ENCODE measurements at places on chromosomes 3 and 15.

DNA sequence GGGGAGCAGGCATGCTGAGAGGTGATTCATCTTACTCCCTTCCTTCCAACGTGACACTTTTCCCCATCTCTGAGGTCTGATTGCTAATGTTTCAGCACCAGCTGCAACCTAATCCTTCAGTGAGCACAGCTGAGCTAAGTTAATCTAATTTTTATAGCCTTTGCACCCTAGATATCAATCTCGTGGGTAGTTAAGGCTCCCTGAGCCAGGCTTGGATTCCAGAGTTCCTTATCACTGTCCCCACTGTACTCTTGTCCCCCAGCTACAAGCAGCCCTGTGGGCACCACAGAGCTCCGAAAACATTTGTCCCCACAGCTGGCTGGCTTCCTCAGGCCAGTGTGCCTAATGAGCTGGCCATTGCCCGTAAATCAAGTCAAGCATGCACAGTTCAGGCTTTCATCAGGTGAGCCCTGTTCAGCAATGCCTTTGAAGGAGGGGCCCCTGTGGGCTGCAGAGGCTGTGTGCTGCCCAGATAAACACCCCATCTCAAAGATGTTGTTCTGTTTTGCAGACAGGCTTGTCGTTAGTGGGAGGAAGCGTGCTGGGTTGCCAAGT, 376.9 kb upstream of the RASGRP1 start:
- no peak for DNase-seq

- no peak for DNase-seq
Measured at GRCh38 chr3:63979093-63979885, 44.0 kb downstream of the PSMD6 start.

GRCh38 chr3:170724599-170725280, 138.9 kb upstream of the SLC7A14 start:
- no peak for DNase-seq

GRCh38 chr3:64588380-64588779, 99.4 kb downstream of the ADAMTS9 start:
- no peak for DNase-seq

DNA sequence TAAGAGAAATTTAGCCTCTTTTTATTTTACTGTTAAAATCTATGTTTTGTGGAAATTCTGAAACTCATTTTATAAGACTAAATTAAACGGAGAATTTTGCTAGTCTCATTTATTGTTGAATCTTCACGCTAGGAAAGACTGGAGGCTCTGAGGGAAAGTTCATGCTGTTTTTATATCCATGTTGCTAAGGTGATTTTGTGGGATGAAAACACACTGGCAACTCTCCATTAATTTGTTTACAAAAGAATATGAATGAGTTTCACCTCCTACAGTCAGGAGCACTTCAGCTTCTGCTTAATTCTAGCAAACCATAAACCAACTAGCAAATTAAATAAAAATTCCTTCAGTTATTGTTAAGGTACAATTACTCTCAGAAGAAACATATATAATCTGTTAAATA, 195.4 kb downstream of the RAP2B start:
- no peak for DNase-seq

GRCh38 chr15:100875495-100875894, 4.1 kb upstream of the ALDH1A3 start:
- no peak for DNase-seq

Measured in stimulated activated CD4-positive, alpha-beta T cell treated with anti-CD3 and anti-CD28 coated beads, Interleukin-12 subunit alpha, Interleukin-12 subunit beta, amount 100 ng/mL, for 4 hours (primary cell).